ENCODE measurements at places on chromosomes 11 and 22.
A peak's percentile ranks its signal among the peaks of the same experiment; 100 is the strongest.

GRCh38 chr11:128901653-128902514 is 10.7 kb downstream of the KCNJ5 start:
- DNase-seq = no peak

DNA sequence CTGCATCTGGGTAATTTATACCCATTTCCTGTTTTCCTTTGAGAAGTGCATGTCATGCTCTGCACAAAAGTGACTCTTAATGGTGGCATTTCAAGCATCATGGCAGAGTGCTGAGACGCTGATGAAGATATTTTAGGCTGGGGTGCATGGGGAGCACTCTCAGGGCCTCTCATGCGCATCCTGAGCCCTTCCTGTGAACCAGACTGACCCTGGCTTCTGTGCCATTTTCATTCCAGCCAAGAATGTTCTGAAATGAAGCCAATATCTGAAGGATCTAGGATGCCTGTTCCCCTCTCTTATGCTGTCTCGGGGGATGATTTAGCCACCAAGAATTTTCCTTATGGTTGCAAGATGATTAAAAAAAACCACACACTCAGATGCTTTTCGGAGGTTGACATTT is 61.5 kb downstream of the MIAT start:
- no peak for DNase-seq

DNA sequence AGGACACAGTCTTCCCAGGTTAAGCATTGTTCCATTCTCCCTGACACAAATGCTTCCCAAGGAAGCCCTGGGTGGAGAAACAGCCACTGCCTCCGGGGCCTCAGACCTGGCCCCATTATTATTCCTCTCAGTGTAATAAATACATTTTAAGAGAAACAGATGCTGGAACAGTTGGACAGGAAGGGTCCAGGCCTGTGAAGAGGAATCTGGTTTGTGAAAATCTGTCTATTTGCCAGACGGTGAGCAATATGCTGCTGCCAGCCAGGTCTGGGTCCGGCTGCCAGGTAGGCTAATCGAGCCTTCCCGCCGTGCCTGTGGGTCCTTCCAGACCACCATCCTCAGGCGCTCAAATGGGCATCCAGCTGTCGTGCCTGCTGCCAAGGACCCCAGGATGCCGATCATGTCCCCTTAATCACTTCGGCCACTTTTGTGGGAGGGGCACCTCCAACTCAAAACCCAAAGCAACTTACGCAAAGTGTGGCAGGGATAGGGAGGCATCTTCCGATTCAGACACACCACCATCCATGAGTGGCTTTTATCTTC is 528.4 kb downstream of the MIAT start:
- DNase-seq = no peak

DNA sequence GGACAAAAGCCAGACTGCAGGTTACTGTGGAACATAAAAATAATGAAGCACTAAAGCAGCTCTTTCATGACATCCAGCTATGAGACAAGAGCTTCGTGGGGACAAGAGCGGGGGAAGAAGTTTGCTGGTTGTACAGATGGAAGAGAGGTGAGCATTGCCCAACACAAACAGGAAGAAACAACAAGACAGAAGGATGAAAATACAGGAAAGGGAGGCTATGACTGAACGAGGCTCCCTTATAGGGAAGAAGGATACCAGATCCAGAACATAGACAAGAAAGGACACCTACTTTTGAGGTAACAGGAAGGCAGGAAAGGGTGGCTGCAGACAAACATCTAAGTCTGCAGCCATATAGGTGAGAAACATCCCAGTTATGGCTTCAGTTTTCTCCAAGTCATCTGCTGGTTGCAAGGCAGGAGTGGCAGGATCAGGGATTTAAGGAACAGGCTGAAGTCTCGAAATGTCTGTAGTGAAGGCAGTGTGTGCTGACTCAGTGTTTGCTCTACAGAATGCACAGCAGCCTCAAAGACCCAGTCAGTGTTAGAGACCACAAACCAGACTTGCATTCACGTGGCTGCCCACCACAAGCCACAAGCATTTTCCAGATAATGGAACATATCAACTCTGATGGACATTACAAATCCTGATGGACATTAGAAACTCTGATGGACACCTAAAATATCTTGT is 1.9 kb downstream of the CLTCL1 start:
- DNase-seq = no peak

GRCh38 chr11:66070604-66071380 is 720 bp downstream of the PACS1 start:
- DNase-seq = no peak

- DNase-seq = no peak
Measured at GRCh38 chr11:64268893-64269539, 15.4 kb downstream of the BAD start.

GRCh38 chr11:119663279-119663678 is 65.7 kb downstream of the NECTIN1 start:
- DNase-seq = no peak

GRCh38 chr22:36180038-36180880 is 19.7 kb upstream of the APOL3 start:
- DNase-seq = peak; percentile 20

- DNase-seq = no peak
Measured at GRCh38 chr22:22591348-22592299, 32.6 kb upstream of the PRAME start.

GRCh38 chr11:3807909-3808860 is at the start of gene PGAP2:
PGAP2 (plus strand) TSS chr11:3808560; CDS start chr11:3811260, 2,700 bp downstream.
- DNase-seq = peak; percentile 43

GRCh38 chr11:28318871-28319270 is 210.7 kb downstream of the METTL15 start:
- no peak for DNase-seq

DNA sequence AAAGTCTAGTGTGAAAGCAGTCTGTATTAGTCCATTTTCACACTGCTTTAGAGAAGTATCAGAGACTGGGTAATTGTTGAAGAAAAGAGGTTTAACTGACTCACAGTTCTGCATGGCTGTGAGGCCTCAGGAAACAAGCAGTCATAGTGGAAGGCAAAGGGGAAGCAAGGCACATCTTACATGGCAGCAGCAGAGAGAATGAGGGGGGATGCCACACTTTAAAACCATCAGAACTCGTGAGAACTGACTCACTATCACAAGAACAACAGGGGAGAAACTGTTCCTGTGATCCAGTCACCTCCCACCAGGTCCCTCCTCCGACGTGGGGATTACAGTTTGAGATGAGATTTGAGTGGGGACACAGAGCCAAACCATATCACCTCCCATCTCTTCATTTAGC is 13.8 kb upstream of the TUBA8 start:
- no peak for DNase-seq

DNA sequence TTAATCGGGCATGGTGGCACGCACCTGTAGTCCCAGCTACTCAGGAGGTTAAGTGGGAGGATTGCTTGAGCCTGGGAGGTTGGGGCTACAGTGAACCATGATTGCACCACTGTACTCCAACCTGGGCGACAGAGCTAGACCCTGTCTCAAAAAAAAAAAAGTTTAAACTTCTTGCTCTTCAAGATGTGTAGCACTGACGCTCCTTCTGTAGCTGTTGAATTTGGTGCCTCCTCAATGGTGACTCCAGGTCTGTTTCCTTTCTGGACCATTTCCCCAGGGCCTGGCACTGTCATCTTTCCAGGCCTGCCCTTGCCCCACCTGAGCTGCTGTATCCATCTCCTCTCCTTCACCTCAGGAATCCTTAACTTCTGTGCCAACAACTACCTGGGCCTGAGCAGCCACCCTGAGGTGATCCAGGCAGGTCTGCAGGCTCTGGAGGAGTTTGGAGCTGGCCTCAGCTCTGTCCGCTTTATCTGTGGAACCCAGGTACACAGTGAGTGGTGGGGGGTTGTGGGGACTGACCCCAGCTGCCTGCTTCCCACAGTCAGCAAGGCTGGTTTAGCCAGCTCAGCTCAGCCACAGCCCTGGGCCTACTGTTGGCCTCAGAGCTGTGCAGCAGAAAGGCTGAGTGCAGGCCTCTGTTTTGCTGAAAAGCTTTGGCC is 2.1 kb downstream of the GCAT start:
- DNase-seq = no peak

- DNase-seq = no peak
Measured at GRCh38 chr11:86287468-86287796, 14.6 kb upstream of the HIKESHI start.

DNA sequence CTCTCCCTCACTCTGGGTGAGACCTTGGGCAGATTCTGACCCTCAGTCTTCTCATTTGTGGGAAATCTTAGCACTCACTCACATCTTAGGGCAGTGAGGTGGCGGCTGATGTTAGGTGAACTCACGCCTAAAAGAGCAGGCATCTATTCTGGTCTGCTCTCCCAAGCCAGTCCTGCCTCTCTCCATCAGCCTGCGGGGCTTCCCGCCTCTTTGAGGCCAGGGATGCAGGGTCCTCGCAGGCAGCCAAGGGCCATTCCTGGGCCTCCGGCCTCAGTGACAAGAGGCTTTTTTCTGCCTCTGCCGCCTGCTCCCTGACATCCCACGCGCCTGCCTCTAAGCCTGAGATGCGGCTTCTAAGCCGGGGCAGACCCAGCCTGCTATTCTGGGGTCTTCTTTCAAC is 13.8 kb upstream of the FGF4 start:
- no peak for DNase-seq

DNA sequence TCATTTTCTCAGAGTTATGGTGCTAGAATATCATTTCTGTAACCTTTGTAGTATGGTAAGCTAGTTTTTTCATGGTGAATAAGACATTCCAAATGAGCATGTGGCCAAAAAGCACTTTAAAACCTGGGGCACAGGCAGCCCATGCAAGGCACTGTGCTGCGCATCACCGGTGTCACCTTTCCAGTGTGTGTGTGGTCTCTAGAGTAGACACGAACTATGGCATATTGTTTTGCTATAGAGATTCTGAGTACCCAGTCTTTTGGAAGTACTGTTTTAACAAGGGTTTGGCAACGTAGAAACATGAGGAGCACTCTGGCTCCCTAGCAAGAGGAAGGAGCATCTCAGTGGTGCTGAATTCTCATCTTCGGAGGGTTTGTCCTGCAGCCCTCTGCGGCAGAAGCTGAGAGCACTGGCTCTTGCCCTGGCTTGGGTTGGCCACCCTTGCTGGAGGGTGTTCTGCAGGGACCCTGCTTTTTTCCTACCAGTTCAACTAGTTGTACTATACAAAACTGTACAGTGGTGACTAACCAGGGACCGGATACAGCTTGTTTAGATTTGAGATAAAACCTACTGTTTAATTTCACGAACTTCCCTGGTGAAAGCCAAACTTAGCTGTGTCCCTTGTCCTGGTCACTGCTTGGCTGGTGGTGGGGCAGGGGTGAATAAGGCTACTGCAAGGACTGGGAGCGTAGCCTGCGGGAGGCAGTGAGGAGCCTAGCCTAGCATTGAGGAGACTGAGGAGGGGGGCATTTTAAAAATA is 135.7 kb downstream of the ATXN10 start:
- no peak for DNase-seq

Measured in KG1 (cell line).